ENCODE measurements at places on chromosomes 5 and 9.

DNA sequence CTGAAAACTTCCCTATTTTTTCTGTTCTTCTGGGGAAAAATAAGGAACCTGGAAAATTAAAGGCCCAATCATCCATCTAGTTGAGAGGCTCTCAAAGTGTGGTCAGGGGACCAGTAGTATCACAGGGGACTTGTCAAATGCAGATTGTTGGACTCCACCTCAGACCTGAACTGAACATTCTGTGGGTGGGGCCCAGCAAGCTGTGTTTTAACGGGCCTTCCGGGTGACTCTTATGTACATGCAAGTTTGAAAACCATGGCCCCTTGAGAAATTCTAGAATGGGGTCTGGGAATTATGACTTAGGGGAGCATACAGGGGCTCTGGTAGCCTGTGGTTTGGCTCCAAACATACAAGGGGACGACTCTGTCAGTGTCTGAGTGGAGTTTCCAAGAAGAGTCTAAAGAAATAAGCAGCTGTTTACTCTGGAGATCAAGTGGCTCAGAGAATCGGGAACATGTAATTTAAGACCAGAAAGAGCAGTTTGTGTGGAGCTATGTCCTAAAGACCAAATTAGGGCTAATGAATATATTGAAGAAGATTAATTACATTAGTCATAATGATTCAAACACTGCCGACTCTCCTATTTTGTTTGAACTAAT, 177.4 kb downstream of the SLC28A3 start:
- DNase-seq = no peak

- DNase-seq = no peak
Measured at GRCh38 chr9:113721856-113722255, 154.3 kb upstream of the ZNF618 start.

DNA sequence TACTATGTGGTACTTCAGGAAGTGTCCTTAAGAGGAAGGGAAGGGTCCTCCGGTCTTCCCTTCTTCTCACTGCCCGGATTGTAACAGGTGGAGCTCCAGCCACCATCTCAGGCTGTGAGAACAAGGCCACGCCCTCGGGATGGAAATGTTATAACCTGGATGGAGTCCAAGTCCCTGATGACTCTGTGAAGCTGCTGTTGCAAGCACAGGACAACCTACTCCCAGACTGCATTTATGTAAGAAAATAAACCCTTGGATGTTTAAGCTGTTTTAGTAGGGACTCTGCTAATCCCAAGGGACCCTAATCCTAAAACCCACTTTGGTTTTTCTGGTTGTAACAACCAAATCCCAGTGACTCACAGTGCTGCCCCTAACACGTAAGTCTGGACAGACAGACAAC, 221.6 kb downstream of the ACTL7B start:
- peak; percentile 50 for DNase-seq

DNA sequence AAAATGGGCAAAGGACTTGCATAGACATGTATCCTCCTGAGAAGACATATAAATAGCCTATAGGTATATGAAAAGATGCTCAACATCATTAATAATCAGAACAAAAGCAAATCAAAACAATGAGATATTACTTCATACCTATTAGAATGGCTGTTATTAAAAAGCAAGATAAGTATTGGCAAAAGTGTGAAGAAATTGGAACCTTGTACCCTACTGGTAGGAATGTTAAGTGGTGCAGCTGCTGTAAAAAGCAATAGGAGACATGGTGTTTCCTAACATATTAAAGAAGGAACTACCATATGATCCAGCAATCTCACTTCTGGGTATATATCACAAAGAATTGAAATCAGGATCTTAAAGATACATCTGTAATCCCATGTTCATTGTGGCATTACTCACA, 69.8 kb upstream of the PRR16 start:
- no peak for DNase-seq

Measured in astrocyte of the hippocampus (primary cell).